ENCODE measurements at places on chromosomes 11 and 22. TPM values are rescaled to one million over a fixed set of nuclear protein-coding genes. Genes with fewer than 3 reads are reported as not detected.

DNA sequence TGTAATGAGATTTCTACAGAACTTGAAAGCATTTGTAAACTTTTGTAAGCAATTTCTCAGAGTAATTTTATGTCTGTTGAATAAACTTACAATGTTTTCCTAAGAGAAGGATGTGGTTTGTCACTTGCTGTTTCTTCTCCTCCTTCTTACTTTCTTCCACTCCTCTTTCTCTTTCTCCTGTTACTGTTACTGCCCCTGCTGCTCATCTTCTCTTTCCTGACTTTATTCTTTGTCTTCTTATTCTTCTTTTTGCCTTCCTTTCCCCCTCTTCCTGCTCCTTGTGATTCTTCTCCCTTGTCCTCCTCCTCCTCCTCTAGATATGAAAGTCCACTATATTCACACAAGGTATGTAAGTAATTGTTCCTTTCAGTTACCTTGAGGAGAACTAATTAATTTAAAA lies 31.1 kb upstream of the MMP7 start:
- no peak for DNase-seq

Gene RGL4
- 1.9 TPM for polyA plus RNA-seq

DNA sequence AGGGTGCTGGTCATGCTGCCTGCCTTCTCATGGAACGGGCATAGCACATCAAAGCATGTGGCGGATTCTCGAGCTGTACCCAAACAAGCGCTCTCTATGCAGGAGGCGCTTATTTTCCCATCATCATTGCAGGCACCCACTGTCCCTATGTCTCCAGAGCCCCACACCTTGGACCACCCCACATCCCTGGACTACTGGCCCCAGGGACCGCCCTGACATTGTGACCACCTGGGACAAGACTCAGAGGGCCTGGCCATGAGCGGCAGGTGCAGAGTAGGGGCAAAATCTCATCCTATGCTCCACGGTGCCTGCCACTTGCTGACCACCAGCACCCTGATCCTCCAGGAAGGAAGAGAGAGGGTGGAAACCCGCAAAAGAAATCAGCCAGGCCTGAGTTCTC lies 170.4 kb downstream of the DSCAML1 start:
- DNase-seq: no peak

- no peak for DNase-seq
Measured at GRCh38 chr22:30453731-30454510, 17.9 kb downstream of the SEC14L3 start.

DNA sequence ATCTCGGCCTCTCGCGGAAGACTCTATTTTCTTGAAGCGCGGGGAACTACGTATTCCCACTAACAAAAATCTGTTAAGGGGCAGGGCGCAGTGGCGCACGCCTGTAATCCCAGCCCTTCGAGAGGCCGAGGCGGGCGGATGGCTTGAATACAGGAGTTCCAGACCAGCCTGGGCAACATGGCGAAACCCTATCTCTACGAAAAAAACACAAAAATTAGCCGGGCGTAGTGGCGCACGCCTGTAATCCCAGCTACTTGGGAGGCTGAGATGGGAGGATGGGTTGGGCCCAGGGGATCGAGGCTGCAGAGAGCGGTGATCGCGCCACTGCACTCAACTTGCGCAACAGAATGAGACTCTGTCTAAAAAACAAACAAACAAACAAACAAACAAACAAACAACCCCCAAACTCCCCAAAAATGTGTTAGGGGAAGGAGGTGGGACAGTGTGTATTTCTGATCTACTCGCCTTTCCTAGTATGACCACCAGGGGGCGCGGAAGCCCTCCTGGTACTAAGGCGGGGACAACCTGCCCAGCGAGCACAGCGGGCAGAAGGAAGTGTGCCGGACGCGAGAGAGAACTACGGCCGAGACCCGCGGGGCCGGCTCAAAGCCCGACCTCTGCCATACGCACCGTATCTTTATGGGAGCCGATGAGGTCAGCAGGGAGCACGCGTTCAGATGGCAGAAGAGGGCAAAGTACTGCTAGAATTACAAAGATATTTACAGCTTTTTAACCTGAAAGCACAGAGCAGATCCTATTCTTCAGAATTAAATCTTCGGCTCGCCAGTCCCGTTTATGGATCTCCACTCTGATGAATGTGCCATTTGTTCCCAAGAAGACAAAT lies 1.3 kb upstream of the STX3 start:
- peak; percentile 80 for DNase-seq

DNA sequence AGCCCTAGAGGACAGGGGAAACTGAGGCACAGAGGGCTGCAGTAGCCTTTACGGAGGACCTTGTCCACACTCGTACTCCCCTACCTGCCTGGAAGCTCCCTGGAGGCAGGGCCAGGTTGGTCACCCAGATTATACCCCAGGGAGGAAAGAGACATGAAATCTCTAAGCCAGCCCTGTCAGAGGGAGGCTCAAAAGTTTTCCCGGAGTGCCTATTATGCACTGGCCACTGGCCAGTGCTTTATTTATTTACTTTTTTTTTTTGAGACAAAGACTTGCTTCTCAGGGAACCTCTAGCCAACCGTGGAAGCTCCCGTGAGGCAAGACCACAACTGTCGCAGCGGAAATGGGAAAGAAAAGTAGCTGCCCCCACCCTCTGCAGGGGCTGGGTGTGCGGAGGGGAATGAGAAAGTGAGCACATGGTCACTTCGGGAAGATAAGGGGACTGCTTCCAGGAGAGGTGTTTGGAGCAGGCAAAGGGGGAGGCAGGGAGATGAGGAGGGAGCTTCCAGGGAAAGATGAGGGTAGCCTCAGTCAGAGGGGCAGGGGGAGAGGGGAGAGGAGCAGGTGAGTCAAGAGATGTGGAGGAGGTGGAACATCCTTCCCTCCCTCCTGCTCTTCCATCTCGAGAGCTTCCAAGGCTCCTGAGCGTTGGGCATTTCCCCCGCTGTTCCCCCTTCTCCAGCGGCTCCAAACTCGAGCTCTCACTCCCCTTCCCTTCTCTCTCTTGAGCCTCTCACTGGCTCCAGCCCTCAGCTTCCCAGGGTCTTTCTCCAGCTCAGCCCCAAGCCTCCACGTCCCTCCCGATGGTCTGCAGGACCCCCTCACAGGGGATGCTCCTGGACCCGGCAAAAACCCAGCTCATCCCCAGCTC lies 4.3 kb downstream of the IL2RB start:
- DNase-seq: no peak

DNA sequence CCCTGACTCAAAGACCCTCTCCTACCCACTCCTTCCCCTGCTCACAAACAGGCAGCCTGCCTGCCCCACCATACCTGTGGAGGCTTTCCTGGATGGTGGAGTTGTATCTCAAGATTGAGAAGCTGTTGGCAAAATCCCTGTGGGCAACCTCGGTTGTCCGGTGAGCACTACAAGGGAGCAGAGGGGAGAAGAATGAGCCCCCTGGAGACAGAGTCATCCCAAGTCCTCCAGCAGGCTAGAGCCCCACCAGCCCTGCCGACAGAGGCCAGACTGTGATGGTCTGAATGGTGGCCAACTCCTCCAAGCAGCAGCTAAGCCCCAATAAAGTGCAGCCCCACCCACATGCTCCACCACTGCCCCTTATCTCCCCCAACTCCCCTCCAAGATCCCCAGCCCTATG lies 17.5 kb downstream of the TMPRSS13 start:
- no peak for DNase-seq

DNA sequence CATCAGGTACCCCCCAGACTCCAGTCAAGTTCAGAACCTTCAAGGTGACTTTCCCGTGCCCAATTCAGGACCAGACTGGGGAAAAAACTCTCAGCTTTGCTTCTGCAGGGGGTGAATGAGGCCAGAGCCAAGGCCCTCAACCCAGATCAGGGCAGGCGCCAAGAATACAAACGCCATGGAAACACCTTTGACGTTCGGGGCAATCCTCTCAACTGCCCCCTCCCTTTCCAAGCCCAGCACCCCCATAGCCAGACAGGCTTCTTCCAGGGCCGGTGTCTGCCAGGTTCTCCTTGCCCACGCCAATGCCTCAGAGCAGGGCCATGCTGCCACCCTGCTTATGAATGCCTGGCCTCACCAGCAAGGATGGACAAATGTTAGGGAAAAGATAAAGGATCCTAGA lies 5.8 kb downstream of the ARHGAP1 start:
- DNase-seq: no peak

DNA sequence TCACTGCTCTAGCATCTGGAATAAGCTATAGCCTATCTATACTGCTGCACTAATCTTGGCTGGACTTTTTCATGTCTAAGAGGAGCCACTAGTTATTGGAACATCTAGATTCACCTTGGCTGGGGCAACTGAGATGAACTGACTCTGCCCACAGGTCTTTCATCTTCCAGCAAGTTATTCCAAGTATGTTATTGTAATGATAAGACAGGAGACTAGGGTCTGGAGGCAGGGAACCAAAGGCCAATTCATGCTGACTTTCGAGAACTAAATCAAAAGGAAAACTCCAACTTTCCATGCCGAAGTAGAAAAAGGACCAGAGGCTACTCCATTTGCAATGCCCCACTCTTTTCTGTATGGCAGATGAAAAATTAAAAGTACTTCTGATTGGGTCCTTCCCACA lies 1243.0 kb upstream of the RAG2 start:
- DNase-seq: no peak

DNA sequence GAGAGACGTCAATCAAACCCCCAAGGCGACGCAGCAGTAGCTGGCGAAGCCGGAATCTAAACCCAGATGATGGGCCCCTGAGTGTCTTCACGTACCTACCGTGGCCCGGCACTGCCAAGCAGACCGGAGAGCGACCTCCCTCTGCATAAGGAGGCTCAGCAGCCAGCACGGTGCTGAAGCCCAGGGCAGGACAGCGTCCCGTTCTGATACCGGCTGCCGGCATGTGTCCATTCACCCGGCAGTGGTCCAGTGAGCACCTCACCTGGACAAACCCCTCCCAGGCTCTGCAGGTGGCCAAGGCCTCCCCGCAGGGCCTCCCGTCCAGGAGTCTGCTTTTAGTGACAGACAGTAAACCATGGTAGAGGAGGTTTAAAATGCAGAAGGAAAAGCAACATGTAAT lies 142.0 kb downstream of the BRD1 start:
- no peak for DNase-seq

- no peak for DNase-seq
Measured at GRCh38 chr11:47061429-47062178, 115.1 kb downstream of the ARFGAP2 start.

- DNase-seq: no peak
Measured at GRCh38 chr11:7532405-7533145, 18.8 kb downstream of the PPFIBP2 start.

DNA sequence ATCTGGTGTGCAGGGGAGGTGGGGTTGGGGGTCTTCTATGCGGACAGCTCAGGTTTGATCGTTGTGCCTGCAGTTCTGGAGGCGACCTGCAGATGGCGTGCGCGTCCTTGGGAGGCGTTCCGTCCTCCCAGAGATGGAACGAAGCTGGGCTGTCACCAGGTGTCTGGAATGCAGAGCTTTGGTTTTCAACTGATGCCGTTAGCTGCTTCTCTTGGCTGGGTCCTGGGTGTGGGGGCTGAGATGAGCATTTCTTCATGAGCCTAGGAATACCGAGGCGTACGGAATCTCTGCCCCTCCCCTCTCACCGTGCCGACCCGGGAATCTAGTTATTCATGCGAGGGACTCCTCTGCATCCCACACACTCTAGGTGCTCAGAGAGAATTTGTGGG lies 98.6 kb downstream of the CEP164 start:
- peak; percentile 61 for DNase-seq

Gene PPP1R14B
- 164 TPM for polyA plus RNA-seq
